GM19239 (cell line): ENCODE measurements at places on chromosomes 2 and 18.

DNA sequence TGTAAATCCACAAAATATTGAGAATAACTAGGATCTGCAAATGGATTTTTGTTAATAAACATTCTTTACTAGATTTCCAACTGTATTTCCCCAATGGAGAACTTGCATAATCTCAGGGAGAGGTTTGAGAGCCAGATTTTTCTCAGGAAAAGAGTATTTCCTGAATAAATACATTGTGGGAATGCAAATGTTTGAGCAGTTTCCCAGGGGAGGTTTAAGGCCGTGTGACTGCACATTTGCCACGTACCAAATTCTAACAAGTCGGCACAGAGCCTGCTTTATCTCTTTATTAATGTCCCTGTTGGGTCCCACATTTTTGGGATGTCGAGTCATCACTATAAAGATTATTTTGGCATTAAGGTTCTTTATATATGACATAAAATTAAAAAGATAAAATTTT, 27.0 kb downstream of the TFPI start:
- no peak for DNase-seq

GRCh38 chr2:176834226-176834625, 378.4 kb upstream of the HNRNPA3 start:
- DNase-seq: no peak

DNA sequence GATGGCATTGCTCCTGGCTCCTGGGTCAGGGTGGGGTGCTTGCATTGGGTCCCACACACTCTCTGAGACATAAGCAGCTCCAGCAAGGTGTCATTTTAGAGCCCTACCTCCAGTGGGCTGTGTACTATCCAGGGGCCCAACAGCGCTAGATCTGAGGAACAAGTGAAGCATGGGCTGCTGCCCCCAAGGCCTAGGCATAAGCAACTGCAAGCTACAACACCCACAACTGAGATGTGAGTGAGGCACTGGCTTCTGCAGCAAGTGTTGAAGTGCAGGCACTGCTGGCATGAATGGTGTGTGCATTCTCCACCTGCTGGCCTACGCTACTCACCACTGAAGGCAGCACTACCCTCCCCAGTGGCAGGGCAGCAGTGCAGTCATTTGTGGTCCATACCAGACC, 81.0 kb upstream of the STK39 start:
- DNase-seq: no peak

- no peak for DNase-seq
Observed at GRCh38 chr2:8538931-8539621, 142.8 kb upstream of the ID2 start.

DNA sequence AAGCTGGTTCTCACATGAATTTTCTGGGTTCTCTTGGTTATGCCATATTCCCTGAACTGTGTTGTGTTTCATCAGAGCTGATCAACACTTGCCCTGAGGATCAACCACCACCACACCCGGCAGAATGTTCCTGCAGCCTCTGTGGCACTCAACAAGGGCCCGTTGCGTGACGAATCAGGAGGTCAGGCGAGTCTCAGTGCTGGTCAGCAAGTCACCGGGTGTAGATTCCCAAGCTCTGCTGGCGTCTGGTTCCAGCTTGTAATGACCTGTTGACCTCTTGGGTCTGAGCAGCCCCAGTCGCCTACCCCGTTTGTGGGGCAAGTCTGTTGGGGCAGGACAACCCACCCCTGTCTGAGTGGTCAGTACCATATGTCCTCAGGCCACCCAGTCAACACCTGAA, 46.0 kb downstream of the ADCY3 start:
- no peak for DNase-seq

DNA sequence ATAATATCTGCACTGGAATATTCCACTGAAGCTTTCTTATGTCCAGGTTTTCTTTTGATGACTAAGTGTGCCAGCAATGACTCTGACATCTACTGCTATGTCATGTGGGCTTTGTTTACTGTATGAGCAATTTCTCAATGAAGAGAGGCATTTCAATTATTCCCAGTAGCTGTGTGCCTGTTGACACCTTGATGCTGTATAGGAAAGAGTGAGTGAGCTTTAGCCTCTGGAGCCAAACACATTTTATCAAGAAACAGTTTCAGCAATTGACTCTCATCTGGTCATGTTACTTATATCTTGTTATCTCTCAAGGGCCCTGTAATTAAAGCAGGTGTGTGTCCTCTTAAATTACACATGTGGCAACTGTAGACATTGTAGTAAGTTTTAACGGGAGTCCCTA, 493.2 kb upstream of the FANCL start:
- no peak for DNase-seq
